Breast epithelium (tissue), 4 donors: ENCODE measurements at places on chromosomes 1 and 21.

DNA sequence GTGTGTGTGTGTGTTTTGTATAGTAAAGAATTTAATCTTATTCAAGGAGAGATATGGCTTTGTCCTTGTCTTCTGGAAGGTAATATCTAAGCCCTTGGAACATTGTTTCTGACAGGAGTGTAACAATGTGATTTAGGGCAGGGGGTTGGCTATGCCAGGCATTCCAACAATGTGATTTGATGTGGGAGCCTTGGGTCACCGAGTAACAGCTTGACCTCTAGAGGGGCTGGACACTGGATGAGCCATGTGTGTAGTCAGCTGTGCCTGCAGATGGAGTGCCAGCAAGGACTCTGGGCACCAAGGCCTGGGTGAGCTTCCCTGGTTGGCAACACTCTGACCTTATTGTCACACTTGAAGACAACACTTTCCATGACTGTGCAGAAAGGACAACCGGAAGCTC lies 336.1 kb upstream of the ZP4 start:
- DNase-seq = no peak

- DNase-seq = no peak
Measured at GRCh38 chr1:235946571-235946981, 79.9 kb upstream of the LYST start.

DNA sequence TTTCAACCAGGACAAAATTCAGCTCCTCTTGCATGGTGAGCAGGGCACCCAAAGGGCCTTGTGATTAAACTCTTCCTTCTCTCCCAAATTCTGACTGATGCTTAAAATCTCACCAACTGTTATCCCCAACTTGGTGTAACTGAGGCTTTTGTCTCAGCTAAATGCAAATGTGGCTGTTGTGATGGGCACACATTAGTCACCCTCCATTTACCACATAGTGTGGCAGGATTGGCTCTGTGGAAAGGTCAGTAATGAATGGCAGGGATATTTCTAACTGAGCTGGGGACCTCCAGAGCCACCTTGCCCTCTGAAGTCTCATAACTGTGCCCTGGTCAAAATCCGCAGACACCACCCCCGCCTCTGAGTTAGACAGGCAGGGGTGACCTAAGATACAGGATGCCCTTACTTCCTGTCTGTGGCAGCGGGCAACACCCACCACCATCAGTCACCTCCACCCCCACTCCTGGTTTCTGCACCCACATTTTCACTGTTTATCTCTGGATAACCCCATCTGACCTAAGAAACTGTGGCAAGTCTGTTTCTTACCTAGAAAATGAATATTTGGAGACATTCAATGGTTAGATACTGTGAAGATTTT lies 25.4 kb upstream of the RGS16 start:
- DNase-seq = no peak

GRCh38 chr1:101781201-101781831 lies 215.4 kb downstream of the OLFM3 start:
- DNase-seq = no peak

DNA sequence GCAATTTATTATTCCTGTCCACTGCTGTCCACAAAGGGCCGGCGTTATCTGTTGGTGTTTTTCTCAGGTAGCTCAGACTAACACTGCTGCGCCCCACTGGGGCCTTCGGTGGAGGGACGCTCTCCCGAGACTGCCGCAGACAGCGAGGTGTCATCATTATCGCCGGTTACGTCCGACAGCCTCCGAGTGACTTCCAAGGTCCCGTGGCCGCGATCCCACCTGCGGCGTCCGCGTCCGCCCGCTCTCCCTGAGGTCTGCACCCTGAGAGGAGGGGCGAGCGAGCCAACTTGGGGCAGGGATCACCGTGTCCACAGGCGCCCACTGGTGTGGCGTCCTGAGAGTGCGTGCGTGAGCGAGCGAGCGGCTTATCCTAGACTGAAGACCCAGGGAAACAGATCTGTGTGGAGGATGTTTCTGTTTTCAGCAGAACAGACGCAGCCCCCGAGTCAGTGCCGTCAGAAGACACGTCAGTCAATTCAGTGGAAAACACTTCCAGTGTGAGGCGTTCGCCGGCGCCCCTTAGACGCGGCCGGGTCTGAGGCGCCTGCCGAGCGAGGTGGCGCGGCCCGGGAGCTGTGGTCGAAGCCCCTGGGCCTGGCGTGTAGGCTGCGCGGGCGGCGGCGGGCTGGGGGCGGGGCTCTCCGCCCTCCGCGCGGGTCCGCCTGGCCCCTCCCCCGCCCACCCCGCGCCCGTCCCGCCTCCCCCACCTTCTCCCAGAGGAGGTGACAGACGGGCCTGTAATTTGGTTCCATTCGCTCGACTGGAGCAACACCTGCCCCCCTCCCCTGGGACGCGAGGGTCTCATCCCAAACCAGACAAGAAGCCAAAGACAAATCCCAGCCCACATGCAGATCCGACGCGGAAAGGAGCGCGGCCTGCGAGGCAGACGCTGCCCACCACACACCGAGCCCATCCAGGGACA lies 12.6 kb downstream of the NHLH2 start:
- no peak for DNase-seq

DNA sequence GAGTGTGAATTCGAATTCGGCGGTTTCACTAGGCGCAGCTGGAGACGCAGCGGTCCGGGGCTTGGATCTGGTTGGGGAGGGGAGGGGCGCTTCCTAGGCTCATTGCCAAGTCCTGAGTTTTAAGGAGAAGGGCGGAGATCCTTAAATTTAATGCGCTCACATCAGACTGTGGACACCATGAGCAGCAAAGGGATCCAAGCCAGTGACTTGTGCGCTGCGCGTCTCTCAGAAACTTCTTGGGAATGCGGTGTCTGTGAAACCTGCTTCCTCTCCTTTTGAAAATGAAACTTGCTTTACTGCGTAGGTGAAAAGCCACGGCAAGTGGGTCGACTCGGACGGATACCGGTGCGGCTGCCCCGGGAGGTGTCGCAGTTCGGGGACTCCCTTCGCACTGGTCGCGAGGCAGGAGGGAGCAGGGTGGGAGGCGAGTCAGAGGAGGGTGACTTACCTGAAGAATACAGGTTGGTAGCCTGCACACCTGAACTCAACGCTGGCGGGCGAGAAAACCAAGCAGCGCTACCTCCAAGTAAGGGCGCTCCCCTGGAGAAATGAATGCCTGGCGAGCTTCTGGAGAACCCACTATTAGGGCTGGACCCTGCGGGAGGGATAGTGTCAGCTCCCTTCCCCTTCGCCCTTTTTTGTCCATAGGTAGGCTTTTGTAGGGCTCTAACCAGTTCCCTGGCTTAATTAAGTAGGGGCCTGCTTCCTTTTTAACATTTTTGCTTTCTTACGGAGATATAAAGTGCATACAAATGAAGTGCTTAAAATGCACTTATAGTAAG lies 992 bp downstream of the TENT5C start:
- peak; percentile 60 for DNase-seq

GRCh38 chr21:46188226-46189212 lies 4.3 kb upstream of the SPATC1L start:
- DNase-seq = peak; percentile 88

DNA sequence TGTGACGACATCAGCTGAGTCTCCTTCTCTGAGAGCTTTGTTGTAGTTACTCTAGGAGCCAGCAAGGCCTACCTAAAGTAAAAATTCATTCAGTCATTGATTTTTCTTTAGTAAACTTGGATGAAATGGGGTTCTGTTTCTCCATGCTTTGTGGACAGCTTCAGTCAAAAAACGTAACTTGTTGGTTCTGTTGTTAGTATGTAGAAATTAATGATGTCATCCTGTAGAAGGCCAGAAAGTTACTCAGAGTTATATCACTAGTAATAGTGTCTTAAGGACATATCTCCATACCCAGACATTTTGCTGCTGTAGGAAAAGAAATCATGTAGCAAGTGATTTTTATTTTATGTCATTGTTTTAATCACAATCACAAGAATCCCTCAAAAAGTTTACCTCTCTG lies 43.0 kb downstream of the KDM1A start:
- no peak for DNase-seq

DNA sequence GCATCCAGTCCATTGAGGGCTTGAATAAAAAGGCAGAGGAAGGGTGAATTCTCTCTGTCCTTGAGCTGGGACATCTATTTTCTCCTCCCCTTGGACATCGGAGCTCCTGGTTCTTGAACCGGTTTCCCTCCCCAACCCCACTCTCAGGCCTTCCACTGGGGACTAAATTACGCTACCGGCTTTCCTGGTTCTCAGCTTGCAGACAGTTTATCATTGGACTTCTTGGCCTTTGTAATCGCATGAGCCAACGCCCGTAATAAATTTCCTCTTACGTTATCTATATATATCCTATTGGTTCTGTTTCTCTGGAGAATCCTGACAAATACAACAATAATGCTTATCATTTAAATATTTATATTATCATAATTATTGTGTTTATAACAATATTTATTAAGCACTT lies 20.4 kb upstream of the COL9A2 start:
- DNase-seq = no peak

DNA sequence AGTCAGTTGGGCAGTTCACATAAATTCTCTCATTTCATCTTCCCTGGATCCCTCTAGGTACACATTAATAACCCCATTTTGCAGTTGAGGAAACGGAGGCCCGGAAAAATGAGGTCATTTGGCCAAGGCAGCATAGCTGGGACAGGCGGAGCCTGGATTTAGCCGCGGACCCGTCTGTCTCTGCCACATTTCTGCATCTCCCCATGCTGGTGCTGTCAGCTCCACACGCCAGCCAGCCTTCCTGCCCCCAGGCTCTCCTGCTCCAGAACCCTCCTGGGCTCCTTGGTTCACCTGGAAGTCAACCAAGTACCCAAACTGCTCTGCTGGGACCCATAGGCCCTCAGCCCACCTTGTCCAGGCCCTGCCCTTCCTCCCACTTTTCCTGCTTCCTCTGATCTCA lies 7.6 kb downstream of the FOXO6 start:
- DNase-seq = no peak

DNA sequence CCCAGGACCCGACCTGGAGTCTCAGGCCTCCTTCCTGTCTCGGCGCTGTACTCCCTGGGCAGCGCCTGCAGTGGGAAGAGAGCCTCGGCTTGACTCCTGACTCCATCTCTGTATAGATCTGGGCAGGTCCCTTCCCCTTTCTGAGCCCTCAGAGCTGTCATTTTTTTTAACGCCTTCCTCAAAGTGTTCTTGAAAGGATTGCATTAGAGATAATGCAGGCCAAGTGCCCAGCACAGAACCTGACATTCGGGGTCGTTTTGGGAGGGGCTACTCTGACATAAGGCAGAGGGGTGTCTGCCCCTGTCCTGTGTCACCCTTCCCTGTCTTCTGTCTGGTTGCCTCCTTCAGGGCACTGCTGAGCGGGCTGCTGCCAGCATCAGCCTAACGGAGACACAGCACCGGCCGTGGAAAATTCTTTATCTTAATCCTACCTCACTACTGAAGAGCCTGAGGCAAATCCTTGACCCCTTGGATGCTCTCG lies 271.6 kb downstream of the TRABD2B start:
- DNase-seq = no peak

GRCh38 chr1:41572224-41572623 lies 87.7 kb upstream of the EDN2 start:
- no peak for DNase-seq

GRCh38 chr1:40899230-40899870 lies 37.2 kb upstream of the CITED4 start:
- DNase-seq = peak; percentile 87

- no peak for DNase-seq
Measured at GRCh38 chr1:3038113-3038551, 16.9 kb downstream of the ACTRT2 start.

DNA sequence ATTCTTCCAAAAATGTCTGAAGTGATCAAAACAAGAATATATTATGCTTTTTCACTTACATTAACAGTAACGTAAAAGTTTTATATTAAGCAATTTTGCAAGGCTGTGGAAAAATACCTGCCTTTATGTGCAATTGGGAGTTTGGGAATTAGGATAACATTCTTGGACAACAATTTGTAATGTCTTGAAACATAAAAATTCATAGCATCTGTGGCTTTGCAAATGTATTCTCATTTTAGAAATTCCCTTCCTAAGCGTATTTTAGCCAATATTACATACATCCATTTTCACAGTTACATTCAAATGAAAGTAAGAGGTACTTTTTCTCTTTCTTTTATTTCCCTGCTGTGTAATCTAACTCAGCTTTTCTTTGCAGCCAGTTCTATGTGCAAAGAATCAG lies 13.4 kb upstream of the CFH start:
- DNase-seq = no peak

DNA sequence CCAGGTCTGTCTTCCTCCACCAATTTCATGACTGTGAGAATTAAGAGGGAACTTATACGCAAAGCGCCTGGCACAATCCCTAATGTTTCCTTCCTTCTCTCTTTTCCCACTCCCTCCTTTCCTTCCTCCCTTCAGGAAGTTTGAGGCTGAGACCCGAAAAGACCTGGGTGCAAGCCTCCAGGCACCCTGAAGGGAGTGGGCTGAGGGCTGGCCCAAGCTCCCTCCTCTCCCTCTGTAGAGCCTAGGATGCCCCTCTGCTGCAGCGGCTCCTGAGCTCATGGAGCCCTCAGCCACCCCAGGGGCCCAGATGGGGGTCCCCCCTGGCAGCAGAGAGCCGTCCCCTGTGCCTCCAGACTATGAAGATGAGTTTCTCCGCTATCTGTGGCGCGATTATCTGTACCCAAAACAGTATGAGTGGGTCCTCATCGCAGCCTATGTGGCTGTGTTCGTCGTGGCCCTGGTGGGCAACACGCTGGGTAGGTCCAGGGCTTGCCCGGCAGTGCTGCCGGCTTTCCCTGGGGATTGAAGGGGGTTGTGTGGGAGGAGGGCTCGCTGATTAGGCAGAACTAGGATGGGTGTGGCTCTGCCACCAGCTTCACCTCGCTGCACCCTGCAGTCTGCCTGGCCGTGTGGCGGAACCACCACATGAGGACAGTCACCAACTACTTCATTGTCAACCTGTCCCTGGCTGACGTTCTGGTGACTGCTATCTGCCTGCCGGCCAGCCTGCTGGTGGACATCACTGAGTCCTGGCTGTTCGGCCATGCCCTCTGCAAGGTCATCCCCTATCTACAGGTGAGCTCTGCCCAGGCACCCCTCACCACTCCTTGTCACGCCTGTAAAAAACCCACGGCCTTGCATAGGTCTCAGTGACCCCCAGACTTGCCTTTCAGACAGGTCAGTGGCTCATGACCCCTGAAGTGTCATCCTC lies 1.7 kb downstream of the HCRTR1 start:
- DNase-seq = peak; percentile 15

DNA sequence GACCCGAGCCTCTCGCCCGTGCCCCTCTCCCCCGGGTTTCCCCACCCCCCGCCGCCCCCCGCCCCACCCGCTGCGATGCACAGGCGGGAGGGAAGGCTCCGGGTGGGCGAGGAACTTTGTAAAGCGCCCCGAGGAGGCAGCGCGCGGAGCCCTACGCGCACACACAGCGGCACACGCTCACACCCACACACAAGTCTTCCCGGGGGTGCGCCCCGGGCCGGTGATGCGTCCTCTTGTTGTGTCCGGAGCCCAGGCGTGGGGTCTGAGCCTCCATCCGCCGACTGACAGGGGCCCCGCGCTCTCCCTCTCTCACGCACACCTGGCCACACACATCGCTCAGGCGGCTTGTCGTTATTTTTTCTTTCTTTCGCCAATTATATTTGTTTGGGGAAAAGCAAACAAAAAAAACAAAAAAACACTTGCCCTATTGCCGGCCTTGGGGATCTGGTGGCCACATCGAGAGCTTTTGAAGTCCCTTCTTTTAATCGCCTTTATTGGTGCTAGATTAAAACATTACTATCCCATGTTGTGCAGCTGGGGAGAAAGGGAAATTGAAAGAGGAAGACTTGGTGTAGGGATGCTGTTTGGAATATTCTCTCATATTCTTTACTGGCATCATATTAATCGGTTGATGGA lies 770 bp downstream of the NTNG1 start:
- DNase-seq = no peak
